ENCODE measurements at places on chromosomes 1 and 21.

DNA sequence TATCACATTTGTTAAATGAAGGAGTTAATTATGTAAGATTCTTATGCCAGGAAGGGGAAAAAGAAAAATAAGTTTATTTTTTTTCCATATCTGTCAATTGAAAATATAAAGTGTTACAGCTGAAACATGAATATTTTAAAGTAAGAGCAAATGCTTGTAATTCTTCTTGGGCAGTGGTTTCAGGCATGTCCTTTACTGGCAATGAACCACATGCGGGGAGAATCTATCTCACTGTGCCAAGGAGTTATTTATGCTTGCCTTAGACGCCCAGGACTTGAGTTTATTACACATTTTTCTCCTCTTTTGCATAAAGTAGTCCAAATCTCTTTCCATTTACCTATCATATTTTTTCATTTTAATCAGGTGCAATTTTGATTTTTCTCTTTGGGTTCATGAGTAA lies 207.8 kb upstream of the NRIP1 start:
- no peak for DNase-seq

DNA sequence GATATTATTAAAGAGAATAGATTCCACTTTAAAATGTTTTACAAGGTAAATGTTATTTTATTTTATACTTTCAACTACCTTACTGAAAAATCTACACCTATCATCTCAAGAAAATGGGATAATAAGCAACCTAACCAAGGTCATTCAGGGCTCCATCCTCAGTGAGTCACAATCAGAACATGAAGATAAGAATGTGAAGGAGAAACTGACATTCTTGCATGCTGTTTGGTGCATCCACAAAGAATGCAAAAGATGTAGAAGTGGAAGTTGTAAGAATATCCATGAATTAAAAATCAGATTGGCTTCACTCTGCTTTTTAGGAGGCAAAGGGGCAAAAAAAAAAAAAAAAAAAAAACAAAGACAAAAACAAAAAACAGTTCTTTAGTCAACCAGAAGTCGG lies 6.5 kb downstream of the WARS2 start:
- DNase-seq: no peak

DNA sequence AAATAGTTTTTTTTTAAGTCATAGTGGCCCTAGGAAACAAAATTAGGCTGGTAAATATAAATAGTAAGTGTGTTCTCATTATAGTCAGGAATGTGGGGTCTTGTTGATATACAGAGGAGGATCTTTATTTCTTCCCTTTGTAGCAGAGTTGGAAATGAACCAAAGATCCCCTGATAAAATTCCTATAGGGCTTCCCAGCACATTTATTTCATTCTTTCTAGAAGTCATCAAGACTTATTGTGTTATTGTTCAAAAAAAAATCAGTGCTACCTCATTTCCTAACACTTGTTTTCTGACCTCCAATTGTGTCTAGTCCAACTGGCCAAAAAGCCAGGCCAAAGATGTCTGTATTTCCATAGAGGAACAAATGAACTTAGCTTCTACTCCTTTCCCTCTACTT lies 7.6 kb upstream of the PLEKHO1 start:
- DNase-seq: no peak

- no peak for DNase-seq
Measured at GRCh38 chr1:161738627-161739287, 10.8 kb upstream of the DUSP12 start.

DNA sequence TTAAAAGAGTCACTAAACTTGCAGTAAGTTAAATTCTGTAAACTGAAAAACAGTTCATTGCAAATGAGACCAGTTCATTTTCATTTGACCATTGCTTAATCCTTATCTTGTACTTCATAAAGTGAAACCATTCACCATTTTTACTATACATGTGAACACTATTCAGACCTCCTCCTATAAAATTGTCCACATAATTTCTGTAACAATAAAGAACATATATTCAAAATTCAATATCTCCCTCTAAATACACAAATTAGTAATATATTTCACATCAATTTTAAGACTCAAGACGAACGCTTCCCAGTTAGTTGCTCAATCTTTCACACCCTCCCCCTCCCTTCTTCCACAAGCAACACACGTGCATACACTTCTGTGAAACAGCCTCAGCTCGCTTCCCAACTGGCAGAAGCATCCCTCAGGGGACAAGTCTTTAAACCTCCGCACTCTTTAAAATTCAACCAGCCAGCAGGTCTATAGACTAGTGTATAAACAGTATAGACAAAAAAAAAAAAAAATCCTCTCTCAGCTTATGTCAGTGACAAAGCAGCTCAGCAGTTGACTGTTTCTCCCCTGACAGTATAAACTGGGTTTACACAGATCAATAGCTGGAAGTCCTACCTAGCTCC lies 99.6 kb downstream of the DENND1B start:
- DNase-seq: no peak

DNA sequence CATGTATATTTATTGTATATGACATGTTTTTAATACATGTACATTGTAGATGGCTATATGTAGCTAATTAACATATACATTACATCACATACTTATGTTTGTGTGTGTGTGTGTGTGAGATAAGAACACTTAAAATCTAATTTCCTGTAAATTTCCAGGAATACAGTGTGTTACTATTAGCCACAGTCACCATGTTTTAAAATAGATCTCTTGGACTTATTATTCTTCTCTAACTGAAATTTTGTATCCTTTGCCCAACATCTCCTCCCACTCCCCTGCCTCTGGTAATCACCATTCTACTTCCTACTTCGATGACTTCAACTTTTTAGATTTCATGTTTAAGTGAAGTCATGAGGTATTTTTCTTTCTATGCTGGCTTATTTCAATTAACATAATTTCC lies 64.8 kb downstream of the FCRL5 start:
- DNase-seq: no peak

All from right renal cortex interstitium (tissue), 3 donors.